ENCODE measurements at places on chromosomes 1 and 21.

- peak; percentile 39 for DNase-seq
Observed at GRCh38 chr1:172533513-172534151, 682 bp downstream of the SUCO start.

DNA sequence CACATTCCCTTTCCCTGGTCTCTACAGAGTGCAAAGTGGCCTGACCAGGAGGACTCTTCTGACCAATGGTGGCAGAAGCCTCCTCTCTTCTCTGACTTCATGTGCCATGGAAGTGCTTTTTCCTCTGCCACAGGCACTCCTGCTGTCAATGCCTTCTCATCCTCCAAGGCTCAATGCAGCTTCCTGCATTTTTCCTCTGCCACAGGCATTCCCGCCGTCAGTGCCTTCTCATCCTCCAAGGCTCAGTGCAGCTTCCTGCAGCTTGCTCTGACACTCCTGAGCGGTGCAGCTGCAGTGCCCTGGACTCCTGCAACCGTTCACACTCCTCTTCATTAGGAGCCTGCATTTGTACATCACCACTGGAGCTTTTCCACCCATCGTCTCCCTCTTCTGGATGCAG lies 4.7 kb upstream of the ADARB1 start:
- no peak for DNase-seq

DNA sequence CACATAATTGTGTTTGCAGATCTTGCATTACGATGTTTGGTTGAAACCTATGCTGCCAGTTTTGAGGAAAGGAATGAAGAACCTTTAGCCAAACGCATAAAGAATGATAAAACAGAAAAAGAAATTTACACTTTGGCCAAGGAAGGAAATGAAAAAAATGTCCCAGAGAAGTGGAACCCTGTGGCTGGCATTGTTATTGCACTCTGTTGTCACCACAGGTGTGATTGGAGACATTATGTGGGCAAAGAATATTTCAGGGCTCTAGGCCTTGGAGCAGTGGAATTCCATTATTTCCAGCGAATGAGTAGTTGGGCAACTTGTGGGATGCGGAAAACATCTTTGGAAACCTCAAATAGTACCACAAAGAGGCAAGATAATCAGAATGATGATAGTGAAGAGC lies 14.9 kb downstream of the TRMT13 start:
- DNase-seq: no peak

DNA sequence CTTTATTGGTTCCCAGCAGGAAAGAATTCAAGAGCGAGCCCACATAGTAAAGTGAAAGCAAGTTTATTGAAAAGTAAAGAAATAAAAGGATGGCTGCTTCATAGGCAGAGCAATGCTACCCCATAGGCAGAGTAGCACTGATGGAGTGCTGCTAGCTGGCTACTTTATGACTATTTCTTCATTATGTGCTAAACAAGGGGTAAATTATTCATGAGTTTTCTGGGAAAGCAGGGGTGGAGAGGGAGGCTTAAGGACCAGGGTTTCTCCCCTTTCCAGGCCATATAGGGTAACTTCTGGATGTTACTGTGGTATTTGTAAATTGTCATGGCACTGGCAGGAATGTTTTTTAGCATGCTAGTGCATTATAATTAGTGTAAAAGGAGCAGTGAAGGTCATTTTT lies 1271.4 kb downstream of the KCNT2 start:
- no peak for DNase-seq

- DNase-seq: no peak
Observed at GRCh38 chr1:8903908-8904650, 25.6 kb upstream of the ENO1 start.

- no peak for DNase-seq
Observed at GRCh38 chr1:85452948-85453347, 12.0 kb downstream of the DDAH1 start.

- DNase-seq: no peak
Observed at GRCh38 chr1:236947794-236948193, 56.4 kb downstream of the MT1HL1 start.

GRCh38 chr1:111489604-111490003 lies 13.8 kb downstream of the ADORA3 start:
- DNase-seq: no peak

DNA sequence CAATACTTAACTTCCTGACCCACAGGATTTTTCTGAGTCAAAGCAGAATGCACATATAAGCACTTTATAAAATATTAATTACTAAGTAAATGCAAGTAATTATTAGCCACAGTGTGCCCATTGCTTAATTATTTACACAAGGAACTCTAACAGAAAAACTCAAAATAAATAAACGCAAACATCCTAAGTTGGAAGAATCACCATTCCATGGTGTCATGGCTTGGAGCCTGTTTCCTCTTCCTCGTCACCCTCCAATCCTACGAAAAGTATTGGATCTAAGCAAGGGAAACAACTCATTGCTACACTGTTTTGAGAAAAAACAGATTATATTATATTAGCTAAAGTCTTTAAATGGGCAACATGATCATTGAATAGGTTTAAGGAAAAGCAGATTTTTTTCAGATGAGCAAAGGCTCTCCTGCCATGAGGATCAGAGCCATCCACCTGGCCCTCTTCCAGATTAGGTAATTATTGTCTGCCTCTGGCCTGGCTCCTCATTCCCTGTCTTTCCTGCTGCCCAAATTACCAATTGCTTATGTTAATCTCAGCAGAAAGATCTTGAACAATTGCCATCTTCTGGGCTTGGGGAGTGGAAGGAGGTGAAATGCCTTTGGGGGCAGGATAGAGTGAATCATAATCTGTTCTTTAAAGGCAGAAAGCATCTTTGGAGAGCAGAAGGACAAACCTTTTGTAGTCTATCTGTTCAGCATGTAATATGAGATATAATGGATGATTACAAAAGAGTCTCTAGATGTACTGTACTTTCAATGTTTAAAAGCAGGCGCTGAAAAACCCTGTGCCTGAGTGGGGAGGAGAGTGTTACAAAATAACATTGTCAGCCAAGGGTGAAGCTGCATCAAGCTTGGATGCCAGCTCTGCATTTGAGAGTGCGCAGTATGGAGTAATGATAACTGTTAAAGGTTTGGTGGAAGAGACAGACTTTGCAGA lies 121.2 kb downstream of the DUSP10 start:
- DNase-seq: no peak

DNA sequence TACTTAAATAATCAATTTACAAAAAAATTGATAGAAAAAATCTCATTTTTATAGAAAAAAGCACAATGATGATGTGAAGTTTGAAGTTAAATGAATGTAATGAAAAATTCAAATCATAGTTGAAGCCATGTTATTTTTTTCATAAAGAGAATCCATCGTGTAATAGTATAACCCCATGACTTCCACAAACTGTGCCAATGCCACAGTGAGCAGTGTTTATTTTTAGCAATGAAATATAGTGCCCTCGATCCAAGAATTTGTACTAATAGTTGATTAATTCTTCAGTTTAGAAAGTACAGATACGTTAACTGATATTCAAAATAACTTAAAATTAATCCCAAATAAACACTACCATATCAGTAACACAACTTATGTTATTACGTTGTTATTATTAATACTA lies 225.9 kb downstream of the PTPRC start:
- no peak for DNase-seq

DNA sequence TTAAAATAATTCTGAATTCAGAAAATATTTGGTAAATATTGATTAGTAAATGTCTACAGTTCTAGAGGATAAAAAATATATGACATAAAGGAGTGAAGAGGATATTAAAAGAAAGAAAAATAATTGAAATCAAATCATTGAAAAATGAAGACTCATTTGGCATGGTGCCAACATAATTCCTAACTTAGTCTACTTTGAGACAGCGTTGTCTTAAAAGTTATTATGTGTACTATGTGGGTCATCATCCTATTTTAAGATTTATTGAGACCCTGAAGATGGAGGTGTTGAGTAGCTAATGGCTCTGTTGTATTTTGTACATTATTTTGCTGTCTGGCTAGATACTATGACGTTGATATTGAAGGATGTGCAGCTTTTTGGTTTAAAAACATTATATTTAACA lies 156.7 kb upstream of the PTGFR start:
- DNase-seq: no peak

DNA sequence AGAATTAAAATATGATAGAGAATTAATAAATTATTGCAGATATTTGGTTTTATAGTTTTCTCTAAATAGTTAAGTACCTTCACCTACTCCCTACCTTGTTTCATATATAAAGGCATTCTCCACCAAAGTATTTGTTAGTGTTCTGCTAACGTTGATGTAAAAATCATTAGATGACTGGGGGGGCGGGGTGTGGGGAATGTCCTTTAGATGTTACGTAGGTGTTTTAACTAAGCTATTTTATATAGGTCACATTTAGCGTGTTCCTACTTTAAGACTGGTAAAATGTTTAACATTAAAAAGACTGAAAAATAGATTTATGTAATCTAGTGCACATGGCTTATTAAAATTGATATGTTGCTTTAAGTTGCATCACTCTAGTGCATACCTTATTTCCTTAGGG lies 48.6 kb downstream of the PTPRC start:
- no peak for DNase-seq

All from CD4-positive, alpha-beta T cell treated with Interleukin-4 for 4 hours (primary cell).